AG04450 (cell line): ENCODE measurements at places on chromosomes 2 and 18.

GRCh38 chr2:43070676-43071502 lies 155.5 kb downstream of the ZFP36L2 start:
- DNase-seq = no peak

- no peak for DNase-seq
Measured at GRCh38 chr18:41917181-41917580, 37.9 kb upstream of the PIK3C3 start.

DNA sequence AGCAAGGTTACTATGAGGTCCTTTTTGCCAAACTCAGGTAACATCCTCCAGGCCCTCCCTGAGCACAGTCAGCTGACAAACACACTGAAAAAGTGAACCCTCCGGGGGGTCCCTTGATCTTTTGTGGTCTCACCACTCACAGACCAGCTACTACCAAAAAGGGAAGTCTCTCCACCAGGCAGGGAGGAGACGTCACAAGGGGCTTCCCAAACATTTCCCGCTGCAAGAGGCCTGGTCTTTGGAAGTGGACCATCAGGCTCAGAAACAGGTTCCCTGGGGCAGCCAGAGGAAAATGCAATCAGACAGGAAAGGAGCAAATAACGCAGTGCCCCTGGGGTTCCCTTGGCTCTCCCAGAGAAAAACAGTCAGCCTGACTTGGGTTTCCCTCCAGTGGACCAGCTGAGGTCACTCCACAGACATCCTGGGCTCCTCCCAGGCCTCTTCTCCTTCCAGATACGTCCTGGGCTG lies 38.7 kb upstream of the POMC start:
- no peak for DNase-seq

- DNase-seq = no peak
Measured at GRCh38 chr2:168568476-168569267, 112.6 kb downstream of the CERS6 start.

- DNase-seq = no peak
Measured at GRCh38 chr18:10985689-10986088, 163.7 kb downstream of the PIEZO2 start.
